ENCODE measurements at places on chromosomes 7 and 10.

- DNase-seq: no peak
Measured at GRCh38 chr7:70703785-70704184, 428.2 kb upstream of the GALNT17 start.

DNA sequence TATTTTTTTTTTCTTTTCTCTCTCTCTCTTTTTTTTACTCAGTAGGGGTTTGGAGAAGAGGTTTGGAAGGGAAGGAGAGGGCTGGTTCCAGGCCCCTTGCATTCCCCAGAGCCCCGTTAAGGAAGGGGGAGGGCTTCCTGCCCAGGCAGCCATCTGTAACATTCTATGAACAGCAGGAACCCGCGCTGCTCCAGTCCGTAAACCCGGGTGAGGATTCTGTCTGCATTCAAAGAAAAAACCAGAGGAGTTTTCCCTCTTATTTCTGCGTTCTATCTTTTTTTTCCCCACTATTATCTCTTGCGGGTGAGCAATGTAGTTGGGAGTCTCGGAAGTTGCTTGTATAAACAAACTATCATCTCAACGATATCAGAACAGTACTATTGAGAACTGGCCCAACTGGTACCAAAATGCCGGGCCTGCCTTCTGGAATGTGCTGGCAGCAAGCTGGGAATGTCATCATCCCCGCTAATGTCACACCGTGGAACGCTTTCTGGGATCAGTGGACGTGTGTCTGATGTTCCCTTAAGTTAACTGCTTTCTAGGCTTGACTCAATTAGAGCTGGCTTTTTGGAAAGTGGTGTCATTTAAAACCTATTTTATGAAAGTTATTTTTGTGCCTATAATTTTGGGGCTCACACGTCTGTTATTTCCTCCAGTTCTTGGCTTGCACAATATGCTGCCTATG is 153.1 kb upstream of the MEOX2 start:
- DNase-seq: no peak

DNA sequence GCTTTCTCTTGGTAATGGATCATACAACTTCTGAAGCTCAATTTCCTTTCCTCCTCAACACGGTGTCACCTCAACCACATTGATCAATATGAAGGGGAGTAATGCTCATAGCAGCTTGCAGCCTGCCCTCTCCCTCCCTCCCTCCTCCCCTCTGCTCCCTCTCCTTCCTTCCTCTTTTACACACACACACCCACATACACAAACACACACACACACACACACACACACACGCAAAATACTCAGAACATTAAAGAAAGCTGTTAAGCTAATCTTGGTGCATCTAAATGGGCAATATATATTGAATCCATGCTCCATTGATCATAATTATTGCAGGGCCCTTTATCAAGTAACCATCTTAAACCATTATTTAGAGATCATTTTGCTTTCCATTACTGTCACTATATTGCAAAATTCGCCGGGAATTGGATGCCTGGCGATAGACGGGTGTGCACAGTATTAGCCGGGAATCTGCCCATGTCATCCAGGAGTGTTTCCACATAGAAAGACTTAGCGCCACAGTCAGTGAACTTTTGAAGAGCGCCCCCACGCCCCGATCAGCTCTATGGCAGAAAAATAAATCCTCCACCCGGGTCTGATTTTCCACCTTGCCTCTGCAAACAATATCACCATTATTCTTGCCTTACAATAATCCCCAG is 122.0 kb downstream of the PRLHR start:
- no peak for DNase-seq

- no peak for DNase-seq
Measured at GRCh38 chr10:28326516-28327490, 23.9 kb upstream of the MPP7 start.

Data from NCI-H510A (cell line).